Activated CD4-positive, alpha-beta T cell treated with anti-CD3 and anti-CD28 coated beads for 24 hours (primary cell): ENCODE measurements at places on chromosomes 12 and 14.

DNA sequence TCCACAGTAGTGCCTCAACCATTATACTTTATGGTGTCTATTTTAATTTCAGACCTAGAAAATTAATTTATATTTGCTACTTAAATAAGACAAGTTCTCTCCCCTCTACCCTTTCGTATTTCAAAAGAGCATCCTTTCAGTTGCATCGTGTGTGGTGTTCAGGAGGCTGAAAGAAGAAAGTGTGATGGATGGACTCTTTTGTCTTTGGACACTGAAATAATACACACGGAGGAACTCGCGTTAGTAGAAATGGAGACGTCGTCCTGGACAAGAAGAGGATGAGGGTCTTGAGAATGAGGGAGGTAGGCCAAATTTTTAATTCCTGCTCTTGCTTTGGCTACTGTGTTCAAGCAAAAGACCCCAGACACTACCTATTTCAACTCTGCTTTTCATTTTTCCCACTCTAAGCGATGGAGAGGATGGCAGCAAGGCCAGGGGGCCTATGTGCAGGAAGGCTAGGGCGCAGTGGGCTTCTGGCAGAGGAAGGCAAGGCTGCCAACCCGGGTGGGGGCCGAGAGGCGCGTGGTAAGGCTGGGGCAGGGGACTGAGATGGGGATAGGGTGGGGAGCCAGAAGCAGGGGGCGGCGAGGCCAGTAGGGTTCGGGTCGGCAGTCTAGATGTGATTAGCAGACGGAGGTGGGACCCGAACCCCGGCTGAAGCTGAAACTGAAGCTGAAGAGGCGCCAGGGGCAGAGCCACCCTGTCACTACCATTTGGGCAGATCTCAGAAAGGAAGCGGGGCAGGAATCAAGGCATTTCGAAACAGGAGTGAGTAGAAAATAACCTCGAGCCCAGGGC is 722 bp downstream of the TMED8 start:
- peak; percentile 19 for DNase-seq

GRCh38 chr12:67152451-67152850 is 116.7 kb upstream of the CAND1 start:
- DNase-seq, result no peak

DNA sequence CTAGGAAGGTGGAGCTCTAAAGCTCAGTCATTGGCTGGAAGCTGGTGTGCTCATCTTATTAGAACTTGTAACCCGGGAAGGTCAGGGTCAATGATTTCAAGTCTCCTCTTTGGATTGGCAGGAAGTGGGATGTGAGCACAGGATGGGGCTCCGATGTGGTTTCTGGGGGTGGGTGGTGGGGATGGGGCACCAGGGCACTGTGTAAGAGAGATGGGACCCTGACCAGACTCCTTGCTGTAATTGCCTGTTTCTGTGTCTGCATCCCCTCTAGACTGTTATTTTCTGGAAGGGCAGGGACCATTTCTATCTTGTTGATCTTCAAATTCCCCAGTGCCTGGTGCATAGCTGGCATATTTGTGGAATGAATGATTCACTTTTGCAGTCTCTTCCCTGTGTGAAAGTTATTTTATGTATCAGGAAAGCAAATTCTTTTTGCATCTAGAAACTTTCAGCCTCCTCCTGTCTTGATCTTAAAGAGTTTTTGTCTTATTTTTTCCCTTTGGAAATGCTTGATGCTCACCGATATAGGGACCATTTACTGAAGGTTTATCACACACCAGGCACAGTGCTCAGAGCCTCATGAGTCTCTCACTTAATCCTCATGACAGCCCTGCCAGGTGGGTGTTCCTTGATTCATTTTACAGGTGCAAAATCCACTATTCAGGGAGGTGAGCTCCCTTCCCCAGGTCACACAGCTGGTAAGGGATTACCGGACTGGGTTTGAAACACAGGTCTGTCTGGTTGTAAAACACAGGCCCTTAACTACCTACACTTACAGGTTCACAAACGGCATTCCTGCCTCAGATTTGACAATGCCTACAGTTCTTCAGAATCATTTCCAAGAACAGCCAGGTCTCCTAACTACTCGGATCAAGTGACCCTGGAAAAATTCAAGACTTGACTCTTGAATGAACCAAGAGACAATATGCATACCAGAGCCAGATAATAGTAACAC is 86.9 kb upstream of the IGF1 start:
- no peak for DNase-seq

DNA sequence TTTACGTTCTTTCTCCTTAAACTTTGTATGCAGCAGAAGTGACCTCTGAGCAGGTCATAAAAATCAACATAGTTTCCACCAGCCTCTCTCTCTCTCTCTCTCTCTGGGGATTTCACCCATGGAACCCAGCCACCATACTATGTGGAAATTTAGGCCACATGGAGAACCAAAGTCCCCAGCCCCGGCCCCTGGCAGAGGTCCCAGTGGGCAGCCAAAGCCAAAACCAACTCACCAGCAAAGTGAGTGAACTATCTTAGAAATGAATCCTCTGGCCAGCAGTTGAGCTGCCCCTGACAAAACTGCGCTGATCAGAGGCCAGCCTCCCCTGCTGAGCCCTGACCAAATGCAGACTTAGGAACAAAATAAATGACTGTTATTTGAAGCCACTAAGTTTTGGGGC is 9.2 kb downstream of the DUSP6 start:
- DNase-seq, result no peak

DNA sequence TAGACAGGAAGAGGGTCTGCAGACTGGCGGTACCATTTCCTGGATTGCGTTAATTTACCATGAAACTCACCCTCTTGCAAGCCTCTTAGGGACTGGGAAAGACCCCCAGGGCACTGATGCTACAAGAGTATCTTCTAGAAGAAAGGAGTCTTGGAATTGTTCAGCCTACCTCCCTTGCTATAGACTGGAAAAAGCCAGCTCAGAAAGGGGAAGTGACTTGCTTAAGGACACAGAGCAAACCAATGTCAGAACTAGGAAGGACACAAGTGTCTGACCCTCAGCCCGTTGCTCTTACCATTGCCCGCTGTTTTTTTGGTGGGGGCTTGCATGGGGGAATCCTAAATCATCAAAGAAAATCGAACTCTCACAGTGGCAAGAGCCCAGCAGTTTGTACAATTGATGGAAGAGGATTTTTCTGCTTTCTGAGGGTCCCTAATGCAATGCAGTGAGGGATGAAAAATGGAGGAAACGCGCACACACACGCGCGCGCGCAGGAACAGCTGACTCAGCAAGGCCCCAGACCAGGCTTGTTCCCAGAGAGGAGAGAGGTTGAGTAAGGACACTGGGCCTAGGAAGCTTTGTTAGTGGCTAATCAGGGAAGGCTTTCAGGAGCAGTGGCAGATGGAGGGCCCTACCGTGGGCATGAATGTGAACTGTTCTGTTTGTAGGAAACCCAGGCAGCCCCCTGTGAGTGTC is 50.9 kb downstream of the RIN3 start:
- DNase-seq, result no peak

- no peak for DNase-seq
These were observed 386.2 kb upstream of the CCDC196 start for GRCh38 chr14:66099931-66100330.

- DNase-seq, result no peak
These were observed 114.9 kb downstream of the SAMD4A start for GRCh38 chr14:54681811-54682261.

DNA sequence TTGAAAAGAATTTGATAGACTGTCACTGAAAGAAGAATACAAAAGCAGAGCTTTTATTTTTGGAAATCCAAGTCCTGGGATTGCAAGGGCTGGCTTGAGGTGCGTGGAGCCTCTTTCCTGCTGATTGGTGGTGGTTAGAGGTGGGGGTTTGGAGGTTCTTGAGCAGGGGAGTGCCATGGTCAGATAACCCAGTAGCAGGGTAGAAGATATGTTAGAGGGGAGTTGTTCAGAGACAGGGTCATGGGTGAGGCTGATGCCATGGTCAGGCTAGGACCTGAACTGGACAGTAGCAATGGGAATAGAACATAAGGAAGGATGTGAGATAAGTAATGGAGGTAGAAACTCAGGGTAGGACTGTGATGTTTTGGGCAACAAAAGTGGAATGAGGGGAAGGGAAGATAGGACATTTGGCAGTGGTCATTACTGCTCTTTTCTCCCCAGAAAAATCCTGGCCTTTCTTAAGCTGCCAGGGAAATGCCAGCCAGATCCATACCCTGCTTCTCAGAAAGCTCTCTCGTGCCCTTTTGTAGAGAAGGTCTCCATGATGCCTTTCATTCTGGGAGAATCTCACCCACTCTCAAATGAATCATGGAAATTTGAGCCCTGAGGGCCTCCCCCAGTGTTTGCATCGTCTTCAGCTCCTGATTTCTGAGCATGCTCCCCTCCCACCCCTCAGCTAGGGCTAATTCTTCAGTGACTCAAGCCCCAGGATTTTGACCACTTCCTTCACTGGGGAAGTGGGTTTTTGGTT is 9.5 kb downstream of the EMP1 start:
- DNase-seq, result no peak

DNA sequence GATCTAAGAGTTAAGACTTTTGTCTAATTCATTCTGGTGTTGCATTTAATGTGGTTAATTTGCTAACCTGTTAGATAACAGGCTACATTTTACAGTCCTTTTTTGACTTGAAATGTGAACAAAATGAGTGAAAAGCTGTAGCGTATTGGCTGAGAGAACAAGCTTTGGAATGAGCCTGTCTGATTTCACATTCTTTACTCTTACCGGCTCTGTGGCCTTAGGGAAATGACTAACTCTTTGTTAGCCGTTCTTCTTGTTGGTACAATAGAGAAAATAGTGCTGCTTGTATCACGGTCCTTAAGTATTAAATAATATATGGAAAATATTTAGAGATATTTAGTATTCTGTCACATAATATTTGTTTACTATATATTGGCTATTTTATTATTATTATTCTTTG is 1.9 kb downstream of the MNAT1 start:
- no peak for DNase-seq

- DNase-seq, result no peak
These were observed 177.9 kb downstream of the TSPAN9 start for GRCh38 chr12:3255057-3255456.

DNA sequence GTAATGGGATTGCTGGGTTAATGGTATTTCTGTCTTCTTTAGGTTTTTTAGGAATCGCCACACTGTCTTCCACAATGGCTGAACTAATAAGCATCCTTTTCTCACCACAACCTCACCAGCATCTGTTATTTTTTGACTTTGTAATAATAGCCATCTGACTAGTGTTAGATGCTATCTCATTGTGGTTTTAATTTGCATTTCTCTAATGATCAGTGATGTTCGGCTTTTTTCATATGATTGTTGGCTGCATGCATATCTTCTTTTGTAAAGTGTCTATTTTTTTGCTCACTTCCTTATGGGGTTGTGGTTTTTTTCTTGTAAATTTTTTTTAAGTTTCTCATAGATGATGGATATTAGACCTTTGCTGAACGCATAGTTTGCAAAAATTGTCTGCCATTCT is 377.9 kb downstream of the GALC start:
- DNase-seq, result no peak

GRCh38 chr14:94337274-94337673 is 14.1 kb upstream of the SERPINA6 start:
- no peak for DNase-seq

DNA sequence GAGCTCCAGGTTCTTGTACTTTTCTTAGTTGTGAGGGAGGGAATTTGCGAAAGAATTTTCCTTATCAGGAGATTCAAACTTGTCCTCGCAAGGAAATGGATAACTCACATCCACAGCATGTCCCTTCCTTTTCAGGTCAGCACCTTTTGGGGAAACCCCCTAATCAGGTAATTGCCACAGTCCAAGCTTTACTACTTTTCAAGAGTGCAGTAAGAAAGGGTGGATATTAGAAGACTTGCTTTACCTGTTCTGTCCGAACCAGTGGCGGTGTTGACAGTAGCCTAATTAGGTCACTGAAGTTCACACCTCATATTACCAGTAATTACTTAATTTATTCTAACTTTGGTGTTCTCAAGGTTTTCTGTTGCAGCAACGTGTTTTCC is 6.7 kb upstream of the C12orf50 start:
- no peak for DNase-seq

DNA sequence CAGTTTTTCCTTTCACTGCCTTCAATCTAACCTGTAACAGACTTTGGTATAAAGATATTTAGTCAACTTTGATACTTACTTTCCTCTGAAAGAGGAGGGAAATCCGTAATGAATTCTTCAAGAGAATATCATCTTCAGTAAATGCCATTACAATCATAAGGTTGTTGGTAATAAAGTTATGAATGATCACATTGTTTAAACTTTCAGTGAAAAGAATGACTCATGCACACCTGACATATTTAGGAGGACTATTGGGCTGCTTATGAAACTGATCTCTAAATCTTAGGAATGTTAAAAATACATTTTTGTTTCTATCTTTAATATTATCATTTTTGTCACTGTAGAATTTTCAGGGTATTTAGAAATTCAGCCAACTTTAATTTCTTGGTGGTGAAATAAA is 474.7 kb downstream of the SLC16A7 start:
- no peak for DNase-seq

- DNase-seq, result no peak
These were observed 80.2 kb downstream of the KIF26A start for GRCh38 chr14:104218361-104219180.

- no peak for DNase-seq
These were observed 71.3 kb downstream of the SUSD6 start for GRCh38 chr14:69682621-69683263.

GRCh38 chr14:99899578-99900178 is 106.5 kb downstream of the EML1 start:
- DNase-seq, result no peak

GRCh38 chr14:68141281-68142088 is 321.9 kb downstream of the RAD51B start:
- no peak for DNase-seq

- no peak for DNase-seq
These were observed 1004.4 kb upstream of the TMEM132C start for GRCh38 chr12:127262615-127263014.

GRCh38 chr14:31167032-31167431 is 40.6 kb downstream of the HECTD1 start:
- no peak for DNase-seq

- no peak for DNase-seq
These were observed 7.6 kb upstream of the E2F7 start for GRCh38 chr12:77072833-77073495.

- no peak for DNase-seq
These were observed 178.6 kb downstream of the TMEM132C start for GRCh38 chr12:128445415-128446127.

DNA sequence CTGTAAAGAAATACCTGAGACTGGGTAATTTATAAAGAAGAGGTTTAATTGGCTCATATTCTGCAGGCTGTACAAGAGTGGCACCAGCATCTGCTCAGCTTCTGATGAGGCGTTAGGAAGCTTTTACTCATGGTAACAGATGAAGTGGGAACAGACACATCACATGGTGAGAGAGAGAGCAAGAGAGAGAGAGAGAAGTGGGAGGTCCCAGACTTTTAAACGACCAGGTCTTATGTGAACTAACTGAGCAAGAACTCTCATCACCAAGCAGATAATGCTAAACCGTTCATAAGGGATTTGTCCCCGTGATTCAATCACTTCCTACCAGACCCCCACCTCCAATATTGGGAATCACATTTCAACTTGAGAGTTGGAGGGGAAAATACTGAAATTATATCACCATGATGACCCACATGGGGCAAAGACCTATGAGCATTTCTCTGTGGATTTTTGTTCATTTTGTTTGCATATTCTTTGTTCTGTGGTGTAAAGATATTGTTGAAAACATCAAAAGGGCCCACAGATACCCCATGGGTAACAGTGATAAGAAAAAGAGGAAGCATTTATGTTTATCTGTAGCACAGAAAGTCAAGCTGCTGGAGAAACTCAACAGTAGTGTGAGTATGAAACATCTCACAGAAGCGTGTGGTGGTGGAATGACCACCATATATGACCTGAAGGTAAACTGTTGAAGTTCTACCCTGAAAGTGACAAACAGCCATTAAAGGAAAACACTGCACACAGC is 135.2 kb upstream of the PDE3A start:
- no peak for DNase-seq

- no peak for DNase-seq
These were observed 43.8 kb upstream of the CLMN start for GRCh38 chr14:95363468-95363954.
